ENCODE measurements at places on chromosomes 7 and 10.

- no peak for DNase-seq
Measured at GRCh38 chr7:105790996-105791395, 85.4 kb downstream of the ATXN7L1 start.

GRCh38 chr7:108535257-108535656 is 9.3 kb upstream of the PNPLA8 start:
- no peak for DNase-seq

GRCh38 chr7:1057416-1058291 is 13.3 kb downstream of the GPR146 start:
- no peak for DNase-seq

- no peak for DNase-seq
Measured at GRCh38 chr7:133591704-133592340, 338.9 kb downstream of the EXOC4 start.

- no peak for DNase-seq
Measured at GRCh38 chr10:103120977-103121735, 71.9 kb downstream of the NT5C2 start.

GRCh38 chr7:47413526-47414341 is 168.2 kb downstream of the TNS3 start:
- no peak for DNase-seq

DNA sequence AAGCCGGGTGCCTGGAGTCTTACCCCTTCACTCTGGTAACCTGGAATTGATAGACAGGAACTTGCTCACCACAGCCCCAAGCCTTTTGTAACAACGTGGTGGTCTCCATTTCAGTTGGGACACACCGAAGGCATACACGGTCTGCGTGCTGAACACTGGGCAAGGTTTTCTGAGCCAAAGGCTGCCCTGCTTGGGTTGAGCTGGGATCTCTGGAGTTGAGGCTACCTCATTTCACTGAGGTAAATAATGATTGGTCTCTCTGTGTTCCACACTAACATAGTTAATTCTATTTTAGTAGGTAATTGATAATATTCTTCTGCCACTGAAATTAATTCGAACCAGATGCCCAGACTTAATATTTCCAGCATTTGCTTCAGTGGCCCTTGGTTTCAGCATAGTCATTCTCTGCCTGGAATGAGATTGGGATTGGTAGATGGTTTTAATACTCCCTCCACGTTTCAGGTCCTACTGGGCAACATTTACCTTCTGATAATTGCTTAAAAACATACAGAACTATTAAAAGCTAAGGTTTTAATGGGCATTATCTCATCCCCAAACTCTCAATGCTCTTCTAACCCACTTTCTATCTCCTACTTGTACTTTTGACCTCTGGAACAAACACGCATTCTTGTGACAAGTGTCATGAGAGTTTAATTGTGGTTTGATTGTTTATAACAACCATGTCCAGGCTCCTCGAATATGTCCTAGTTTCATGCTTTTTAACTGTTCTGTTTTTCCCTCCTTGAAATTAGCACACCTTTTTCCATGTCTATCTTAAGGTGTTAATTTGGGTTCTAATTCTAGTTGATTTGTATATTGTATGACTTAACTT is 202.3 kb upstream of the KLF6 start:
- DNase-seq = no peak

DNA sequence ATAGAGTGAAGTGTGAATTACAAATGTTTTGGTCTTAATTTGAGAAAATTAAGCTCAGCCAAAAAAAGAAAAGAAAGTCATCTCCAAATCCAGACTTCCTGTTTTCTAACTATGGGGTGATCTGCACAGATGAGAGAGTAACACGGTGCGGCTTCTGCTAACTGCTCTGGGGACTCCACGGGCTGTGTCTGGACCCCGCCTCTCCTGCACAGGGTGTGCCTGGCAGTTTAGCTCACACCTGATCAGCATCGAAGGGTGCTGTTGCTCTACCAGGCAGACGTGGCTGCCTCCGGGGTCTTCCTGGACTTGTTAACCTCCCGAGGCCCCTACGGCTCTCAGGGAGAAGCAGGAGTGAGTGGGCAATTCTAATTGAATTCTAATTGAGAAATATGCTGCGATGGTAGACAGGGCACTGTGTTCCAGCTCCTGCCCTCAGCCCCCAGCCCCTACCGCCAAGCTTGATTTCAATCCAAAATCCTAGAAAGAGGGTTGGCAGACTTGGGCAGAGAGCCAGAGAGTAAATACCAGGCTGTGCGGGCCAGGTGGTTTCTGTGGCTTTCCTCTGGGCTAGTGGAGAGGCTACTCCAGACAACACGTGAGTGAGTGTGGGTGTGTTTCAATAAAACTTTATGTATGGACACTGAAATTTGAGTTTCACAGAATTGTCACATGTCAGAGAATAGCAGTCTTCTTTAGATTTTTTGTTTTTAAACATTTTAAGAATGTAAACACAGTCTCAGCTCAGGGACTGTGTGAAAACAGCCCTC is 13.4 kb downstream of the SHH start:
- DNase-seq = no peak

- DNase-seq = no peak
Measured at GRCh38 chr10:7889947-7890542, 71.7 kb downstream of the TAF3 start.

DNA sequence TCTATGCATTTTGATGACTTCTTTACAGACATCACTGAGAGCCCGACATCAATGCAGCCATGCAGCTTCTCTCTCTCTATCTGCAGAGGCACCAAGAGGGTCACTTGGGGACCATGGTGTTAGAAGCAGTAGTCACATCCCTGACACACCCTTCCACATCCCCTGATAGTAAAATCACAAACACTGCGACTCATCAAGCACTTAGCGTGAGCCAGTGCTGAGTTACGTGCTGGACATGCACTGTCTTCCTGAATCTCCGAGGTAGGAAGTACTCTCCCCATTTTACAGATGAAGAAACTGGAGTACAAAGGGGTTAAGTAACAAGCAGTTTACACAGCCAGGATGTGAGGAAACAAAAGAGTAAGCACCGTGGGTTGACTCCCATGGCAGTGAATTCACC is 109.2 kb downstream of the OSBPL3 start:
- DNase-seq = no peak

- no peak for DNase-seq
Measured at GRCh38 chr7:155208681-155209477, 88.8 kb upstream of the INSIG1 start.

- no peak for DNase-seq
Measured at GRCh38 chr7:38382684-38383083, 109.2 kb upstream of the TARP start.

- peak; percentile 8 for DNase-seq
Measured at GRCh38 chr7:41051535-41051934, 651.4 kb downstream of the INHBA start.

DNA sequence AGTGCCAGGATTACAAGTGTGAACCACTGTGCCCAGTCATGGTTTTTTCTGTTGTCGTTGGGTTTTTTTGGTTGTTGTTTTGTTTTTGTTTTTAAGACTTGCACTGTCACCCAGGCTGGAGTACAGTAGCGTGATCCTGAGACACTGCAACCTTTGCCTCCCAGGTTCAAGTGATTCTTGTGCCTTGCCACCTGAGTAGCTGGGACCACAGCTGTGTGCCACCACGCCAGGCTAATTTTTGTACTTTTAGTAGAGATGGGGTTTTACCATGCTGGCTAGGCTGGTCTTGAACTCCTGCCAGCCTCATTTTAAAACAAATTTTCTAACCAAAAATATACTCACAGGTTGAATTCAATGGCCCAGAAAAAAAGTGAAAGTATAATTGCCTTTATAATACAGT is 174.1 kb downstream of the AHR start:
- DNase-seq = no peak

- no peak for DNase-seq
Measured at GRCh38 chr10:106224676-106225075, 939.8 kb downstream of the SORCS1 start.

- no peak for DNase-seq
Measured at GRCh38 chr10:105769248-105770184, 1128.4 kb downstream of the SORCS3 start.

DNA sequence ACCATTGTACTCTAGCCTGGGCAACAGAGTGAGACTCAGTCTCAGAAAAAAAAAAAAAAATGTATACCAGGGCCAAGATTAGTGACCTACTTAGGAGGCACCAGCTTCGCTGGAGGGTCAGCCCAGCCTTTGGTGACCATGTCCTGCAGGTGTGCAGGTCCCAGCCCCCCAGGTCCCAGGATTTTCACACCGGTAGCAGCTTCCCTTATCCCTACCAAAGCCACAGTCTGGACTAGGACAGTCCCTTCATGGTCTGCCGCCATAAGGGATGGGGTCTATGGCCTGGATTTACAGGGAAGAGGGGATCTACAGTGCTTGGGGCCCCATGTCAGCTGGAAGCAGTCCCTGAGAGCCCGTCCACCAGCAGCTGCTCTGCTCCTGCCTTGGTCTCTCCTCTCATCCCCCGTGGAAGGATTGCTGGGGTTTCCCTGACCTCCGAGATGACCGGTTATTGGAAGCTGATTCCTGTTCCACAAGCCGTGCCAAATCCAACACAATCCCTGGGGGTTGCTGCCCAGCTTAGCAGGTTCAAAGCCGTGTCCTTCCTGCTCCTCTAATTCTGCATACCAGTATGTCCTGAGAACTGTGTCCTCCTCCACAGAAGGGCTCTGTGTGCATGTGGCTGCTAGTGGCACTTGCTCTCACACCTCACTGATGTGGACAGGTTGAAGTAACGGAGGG is 11.0 kb upstream of the NDUFB2 start:
- DNase-seq = no peak

- peak; percentile 59 for DNase-seq
Measured at GRCh38 chr7:158957921-158958491, 101.6 kb downstream of the DYNC2I1 start.

GRCh38 chr7:3408814-3409595 is 108.0 kb downstream of the SDK1 start:
- no peak for DNase-seq

DNA sequence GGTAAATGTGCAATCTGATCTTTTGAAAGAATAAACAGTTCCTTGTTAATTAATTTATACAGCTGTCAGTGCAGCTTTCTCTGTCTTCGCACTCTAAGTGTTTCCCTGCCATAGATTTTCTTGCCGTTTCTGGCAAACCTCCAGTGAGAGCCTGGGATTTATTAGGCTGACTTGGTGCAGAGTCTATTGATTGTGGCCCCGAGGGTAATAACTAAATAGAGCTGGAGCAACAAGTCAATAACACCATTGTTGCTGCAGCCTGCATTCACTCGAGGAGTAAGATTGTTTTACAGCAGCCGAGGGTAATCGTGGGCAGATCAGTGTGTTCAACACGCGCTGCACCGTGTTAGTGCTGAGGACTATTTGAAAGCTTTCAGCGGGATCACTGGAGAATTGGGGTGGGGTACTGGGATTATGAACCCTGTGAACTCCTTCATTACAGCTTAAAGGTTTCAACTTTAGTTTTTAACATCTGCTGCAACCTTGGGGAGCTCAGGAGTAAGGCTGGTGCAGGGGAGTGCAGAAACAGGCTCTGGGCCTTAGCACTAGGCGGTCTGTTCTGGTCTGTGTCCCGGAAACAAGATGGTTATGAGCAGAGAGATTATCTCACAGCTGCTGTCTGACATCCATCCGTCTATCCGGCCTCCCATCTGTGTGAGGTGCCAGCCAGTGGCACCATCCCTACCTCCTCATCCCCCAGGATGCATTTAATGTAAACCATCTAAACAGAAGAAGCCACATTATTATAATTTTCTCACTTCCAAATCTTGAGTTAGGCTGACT is 174.0 kb upstream of the TCF7L2 start:
- no peak for DNase-seq

DNA sequence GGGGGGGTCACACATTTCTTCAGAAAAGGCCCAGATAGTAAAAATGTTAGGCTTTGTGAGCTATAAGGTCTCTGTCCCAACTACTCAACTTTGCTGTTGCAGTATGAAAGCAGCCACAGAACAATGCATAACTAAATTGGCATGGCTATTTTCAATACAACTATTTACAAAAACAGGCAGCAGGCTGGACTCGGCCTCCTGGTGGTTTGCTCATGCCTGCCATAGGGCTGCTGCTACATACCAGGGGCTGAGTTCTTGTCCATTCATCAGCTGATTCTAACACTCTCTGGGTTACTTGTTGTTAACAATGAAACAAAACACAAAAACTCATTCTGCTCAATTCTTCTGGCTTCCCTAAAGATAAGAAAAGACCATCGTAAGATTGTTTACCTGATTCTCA is 109.4 kb upstream of the ADAM12 start:
- peak; percentile 49 for DNase-seq

DNA sequence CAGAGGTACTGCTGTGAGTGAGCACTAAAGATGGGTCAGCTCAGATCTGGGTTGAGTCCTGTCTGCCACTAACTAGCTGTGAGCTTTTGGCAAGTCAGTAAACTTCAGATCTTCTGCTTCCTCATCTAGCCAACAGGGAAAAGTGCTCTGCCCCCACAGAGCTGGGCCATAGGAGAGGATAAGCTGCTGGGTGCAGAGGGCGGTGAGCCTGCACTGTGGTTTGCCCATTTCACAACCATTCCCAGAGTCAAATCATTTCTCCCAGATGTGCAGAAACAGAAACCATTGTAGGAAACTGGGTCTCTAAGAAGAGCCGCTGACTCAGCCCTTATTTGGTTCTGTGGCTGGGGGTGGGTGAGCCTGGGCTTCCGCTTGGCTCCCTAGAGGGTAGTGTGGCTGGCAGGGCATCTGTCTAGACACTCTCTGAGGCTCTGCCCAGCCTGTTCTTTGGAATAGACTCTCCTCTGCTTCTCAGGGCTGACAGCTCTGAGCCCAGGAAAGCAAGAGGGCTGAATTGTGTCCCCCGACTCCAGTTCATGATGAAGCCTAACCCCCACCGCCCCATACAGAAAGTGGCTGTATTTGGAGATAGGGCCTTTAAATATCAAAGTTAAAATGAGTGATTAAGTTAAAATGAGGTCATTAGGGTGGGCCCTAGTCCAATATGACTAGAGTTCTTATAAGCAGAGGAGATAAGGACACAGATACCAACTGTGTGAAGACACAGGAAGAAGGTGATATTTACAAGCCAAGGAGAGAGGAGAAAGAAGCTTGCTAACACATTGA is 29.5 kb upstream of the ARHGAP22 start:
- peak; percentile 51 for DNase-seq

GRCh38 chr7:18770822-18771221 is 275.3 kb downstream of the HDAC9 start:
- DNase-seq = no peak

GRCh38 chr7:30841801-30842541 is 69.7 kb upstream of the AQP1 start:
- no peak for DNase-seq

DNA sequence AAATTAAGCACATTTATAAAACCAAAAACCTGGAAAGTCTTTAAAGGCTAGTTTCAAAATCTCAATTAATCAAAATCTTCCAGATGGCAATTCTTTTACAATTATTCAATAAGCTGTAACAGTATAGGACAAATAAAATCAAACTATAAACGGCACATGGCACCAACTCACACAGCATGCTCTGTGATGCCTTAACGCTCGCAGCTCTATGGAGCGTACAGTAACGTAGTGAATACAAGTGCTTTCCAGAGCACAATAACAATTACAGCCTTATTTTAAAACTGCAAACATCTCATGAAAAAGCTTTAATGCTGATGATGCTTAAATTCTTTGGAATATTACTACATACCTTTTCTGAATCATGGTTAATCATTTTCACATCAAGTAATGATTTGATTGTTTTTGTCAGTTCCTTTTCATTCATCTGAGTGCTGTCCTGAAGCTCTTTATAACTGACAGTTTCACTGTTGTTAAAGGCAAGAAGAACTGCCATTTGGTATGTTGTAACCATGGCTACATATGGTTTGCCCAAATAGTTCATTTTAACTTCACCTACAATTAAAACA is 74.2 kb downstream of the CUL2 start:
- DNase-seq = no peak

GRCh38 chr10:8312781-8313180 is 258.3 kb downstream of the GATA3 start:
- no peak for DNase-seq
